ENCODE measurements at places on chromosomes 12 and 14. TPM values are rescaled to one million over a fixed set of nuclear protein-coding genes. Genes with fewer than 3 reads are reported as not detected.

GRCh38 chr14:52248057-52248456 lies 19.4 kb upstream of the PTGDR start:
- no peak for DNase-seq

- no peak for DNase-seq
Observed at GRCh38 chr12:89863493-89863938, 154.9 kb upstream of the ATP2B1 start.

DNA sequence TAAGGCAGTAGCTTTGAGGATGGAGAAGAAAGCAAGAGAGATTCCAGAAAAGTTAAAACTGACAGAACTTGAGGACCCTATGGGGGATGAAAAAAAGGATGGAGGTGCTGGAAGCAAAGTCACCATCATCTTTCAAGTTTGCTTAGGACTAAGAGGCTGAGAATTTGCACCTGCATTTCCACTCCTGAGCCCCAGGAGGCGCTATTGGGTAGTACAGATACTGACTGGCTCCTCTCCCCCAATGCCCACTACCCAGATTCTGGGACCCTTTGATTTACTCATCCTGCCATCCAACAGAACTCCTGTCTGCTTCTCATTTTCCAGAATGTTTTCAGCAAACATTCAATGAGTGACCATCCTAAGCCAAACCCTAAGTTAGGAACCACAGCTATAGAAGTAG lies 34.0 kb upstream of the CMKLR1 start:
- DNase-seq, result no peak

- DNase-seq, result no peak
Observed at GRCh38 chr14:85764822-85765221, 234.9 kb downstream of the FLRT2 start.

- no peak for DNase-seq
Observed at GRCh38 chr14:90263748-90264449, 7.5 kb downstream of the PSMC1 start.

GRCh38 chr14:55965851-55966250 lies 152.4 kb upstream of the PELI2 start:
- DNase-seq, result no peak

DNA sequence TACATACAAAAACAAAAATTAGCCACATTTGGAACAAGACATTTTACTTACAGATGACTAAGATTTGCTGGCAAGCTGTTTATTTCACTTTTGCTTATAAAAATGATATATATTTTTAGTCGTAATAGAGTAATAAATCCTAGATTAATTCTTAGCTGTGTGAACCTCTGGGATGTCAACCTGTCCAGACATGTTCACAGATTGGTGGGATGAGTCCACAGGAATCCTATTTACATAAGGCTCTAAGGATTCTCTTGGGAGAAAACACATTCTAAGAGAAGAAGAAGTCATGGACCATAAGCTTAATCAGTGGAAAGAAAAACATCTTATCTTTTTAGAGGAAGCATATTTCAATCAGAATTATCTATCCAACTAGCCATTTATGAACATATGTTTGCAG lies 797.4 kb downstream of the C12orf50 start:
- DNase-seq, result no peak

GRCh38 chr12:26319511-26319910 lies 124.1 kb downstream of the SSPN start:
- DNase-seq, result no peak

DNA sequence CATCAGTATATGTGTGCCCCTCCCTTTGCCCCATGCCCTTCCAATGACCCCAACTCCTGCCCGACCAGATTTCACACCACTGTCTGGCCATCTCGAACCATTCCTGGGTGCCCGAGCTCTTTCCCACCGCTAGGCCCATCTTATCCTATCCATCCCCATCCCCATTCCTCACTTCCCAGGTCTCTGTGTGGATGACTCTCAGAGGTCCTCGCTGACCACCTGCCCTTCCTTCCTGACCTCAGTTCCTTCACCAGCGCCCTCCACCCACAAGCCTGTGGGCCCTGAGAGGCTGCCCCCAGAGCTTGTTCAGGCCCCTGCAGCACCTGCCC lies 49.1 kb downstream of the CYP46A1 start:
- DNase-seq, result no peak

GRCh38 chr14:70773182-70773862 lies 36.0 kb downstream of the MAP3K9 start:
- no peak for DNase-seq

- DNase-seq, result no peak
Observed at GRCh38 chr12:84507956-84508850, 404.4 kb downstream of the SLC6A15 start.

- peak; percentile 79 for DNase-seq
Observed at GRCh38 chr12:71662849-71663560, 643 bp downstream of the ZFC3H1 start.

DNA sequence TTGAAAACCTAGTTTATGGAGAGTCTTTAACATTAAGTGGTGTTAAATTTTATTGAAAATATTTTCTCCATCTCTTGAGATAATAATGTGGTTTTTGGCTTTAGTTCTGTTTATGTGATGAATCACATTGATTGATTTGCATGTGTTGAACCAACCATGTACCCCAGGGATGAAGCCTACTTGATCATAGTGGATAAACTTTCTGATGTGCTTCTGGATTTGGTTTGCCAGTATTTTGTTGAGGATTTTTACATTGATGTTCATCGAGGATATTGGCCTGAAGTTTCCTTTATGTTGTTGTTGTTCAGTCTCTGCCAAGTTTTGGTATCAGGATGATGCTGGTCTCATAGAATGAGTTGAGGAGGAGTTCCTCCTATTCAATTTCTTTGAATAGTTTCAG lies 222.6 kb downstream of the ADAMTS20 start:
- no peak for DNase-seq

GRCh38 chr12:67764055-67764454 lies 115.5 kb downstream of the DYRK2 start:
- no peak for DNase-seq

GRCh38 chr12:95286713-95287112 lies 69.1 kb downstream of the VEZT start:
- no peak for DNase-seq

DNA sequence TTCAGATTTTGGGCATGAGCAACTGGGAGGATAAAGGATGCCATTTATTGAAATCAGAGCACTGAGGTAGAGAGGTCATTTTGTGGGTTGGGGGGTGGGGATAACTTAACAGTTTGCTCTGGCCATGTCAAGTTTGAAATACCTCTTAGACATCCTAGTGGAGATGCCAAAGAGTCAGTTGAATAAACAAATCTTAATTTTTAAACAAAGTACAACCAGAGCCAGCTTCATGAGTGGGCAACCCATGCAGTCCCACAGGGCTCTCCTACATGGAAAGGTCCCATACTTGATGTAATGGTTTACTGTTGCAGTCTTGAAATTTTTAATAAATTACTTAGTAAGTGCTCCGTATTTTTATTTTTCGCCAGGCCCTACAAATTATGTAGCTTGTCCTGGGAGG lies 81.2 kb downstream of the ANO4 start:
- no peak for DNase-seq

DNA sequence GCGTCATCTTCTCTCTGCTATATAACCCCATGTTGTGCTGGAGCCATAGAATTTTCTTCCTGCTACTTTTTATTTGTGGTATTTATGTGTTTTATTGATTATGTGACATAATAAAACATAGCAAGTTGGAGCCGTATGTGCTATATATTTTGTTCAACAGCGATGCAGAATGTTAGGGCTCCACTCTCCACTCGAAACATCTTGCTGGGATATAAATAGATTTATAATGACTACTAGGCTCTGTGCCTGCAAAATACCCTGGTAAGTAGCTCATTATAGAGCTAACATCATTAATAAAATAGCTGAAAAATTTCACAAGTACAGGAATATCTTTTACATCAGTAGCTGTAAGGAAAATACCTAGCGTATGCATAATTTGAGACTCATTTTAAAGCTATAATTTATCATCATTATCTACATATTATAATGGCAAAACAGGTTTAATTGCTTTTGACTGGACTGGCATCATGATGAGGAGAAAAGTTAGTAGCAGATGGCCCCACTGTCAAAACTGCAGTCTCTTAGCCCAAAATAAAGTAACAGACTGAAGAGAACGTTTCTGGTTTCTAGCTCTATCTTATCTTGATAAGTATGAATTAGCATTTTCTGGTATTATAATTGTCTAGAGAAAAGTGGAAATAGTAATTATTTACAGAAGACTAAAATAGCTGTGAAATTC lies 263.0 kb downstream of the NEDD1 start:
- no peak for DNase-seq

DNA sequence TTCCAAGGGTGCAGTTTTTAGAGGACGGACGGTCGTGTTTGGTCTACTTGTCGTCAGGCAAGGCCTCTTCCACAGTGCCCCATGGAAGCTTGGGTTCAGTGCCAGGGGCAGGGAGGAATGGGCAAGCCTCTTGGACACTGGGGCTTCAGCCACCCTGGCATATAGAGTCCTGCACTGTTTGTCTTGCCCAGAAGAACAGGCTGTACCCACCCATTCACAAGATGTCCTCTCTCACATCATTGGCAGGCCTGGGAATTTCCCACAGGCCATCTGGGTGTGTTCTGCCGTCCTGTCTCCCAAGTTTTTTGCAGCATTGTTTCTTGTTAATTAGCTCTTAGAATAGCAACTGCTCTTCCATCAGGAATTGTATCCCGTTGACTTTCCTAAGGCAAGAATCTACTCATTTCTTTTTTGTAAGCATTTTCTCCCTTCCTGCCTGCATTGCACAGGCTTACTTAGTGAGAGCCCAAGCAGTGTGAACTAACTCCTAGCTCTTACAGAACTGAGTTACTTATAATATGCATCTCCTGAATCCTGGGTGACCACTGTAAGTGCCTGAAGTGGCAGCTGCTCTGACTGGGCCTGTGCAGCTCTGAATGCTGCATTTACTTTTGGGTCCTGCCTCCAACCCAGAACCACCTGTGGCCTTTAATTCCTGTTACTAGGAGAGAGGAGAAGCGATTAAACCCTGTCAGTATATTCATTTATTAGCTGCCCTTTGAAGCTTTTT lies 149.4 kb upstream of the HIF1A start:
- DNase-seq, result no peak

DNA sequence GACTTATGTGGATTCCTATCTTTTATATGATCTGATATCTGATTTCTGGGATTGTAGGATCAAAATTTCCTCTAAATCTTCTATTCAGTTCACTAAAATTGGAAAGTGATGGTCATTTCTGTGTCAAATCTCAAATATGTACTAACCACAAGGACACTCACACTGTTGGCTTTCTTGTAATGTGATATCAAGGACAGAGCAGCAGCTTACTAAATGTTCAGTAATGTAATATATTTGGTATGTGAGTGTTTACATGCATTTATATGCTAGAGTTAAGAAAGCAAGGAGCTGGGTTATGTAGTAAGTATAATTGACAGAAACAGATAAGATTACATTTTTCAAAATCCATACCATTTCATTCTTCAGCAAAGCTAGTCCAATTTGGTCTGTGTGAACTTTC lies 16.5 kb downstream of the PUS7L start:
- DNase-seq, result no peak

- no peak for DNase-seq
Observed at GRCh38 chr14:37610945-37611523, 15.6 kb downstream of the TTC6 start.

- DNase-seq, result no peak
Observed at GRCh38 chr14:69246331-69246730, 13.6 kb upstream of the GALNT16 start.

GRCh38 chr14:51248016-51248987 lies 8.3 kb downstream of the TMX1 start:
- DNase-seq, result no peak

GRCh38 chr12:124881123-124881522 lies 17.5 kb upstream of the SCARB1 start:
- DNase-seq, result no peak

- no peak for DNase-seq
Observed at GRCh38 chr12:44053549-44054127, 217.8 kb downstream of the TMEM117 start.

The RFLNA gene
- 0.32 TPM for total RNA-seq

The ANKS1B gene
- total RNA-seq, result not detected

The CLEC4D gene
- total RNA-seq, result not detected

The ARHGAP5 gene
- 52.2 TPM for total RNA-seq

The IFI27 gene
- total RNA-seq, result 2.5 TPM

The SLC25A29 gene
- total RNA-seq, result 8.5 TPM

The SPATS2 gene
- total RNA-seq, result 20.8 TPM

The IL26 gene
- not detected for total RNA-seq

The MFAP5 gene
- total RNA-seq, result not detected

The TMEM63C gene
- total RNA-seq, result 0.32 TPM
